ENCODE measurements at places on chromosomes 5 and 9.

DNA sequence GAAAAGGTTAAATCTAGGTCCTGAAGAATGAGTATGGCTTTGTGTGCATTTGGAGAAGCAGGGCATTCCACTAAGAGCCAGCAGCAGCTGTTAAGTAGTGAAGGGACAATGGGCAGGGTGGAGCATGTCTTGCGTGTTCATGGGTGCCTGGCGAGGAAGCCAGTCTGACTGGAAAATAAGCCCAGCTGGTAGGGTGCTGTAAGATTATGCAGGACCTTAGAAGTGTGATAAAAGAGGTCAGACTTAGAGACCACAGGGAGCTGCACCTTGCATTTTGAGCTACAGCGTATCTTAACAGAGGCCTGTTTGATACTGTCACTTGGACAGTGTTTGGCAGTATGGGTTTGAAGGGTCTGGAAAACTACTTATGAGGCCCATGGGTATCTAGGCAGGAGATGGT lies 131.7 kb upstream of the ELL2 start:
- no peak for DNase-seq

DNA sequence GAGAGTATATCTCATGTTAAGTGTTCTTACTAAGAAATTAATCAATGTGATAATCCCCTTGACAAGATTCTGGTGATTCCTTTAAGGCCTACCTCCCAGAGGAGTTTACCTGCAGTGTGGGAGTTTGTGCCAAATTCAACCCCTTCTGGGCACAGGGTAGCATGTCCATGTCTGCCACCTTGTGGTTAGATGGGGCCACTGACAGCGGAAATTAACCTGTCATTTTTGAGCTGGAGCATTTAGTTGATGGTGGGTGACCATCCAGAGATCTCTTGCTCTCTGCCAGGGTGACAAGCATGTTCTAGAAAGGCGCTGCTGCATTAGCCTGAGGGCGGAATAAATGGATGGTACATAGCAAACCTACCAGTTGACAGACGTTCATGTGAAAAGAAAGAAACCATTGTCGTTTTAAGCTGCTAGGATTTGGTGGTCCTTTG lies 132.2 kb downstream of the FBXO4 start:
- DNase-seq: peak; percentile 50

GRCh38 chr5:134547579-134547978 lies 22.1 kb downstream of the JADE2 start:
- DNase-seq: no peak

GRCh38 chr9:124613849-124614248 lies 106.7 kb upstream of the NR5A1 start:
- DNase-seq: no peak

Data from NCI-H1092 treated with DMSO at 0.1 percent for 48 hours (cell line).